ENCODE measurements at places on chromosomes 5 and 9.

DNA sequence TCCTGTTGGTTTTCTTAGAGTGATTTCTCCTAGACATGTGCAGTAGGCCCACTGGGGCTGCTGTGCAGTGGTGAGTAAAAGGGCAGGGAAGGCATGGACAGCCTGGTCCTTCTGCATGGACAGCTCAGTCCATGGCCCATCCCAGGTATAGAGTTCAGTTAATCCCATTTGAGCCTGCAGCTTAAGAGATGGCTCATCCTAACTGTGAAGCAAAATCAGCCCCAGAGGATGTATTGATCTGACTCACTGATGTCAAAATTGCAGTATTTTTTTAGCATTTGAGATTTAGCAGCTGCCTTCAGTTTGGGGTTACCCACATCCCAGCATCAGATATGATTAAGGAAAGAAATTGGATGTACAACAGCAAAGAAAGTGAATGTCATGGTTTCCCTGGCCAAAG is 93.4 kb downstream of the PDE6A start:
- no peak for DNase-seq

DNA sequence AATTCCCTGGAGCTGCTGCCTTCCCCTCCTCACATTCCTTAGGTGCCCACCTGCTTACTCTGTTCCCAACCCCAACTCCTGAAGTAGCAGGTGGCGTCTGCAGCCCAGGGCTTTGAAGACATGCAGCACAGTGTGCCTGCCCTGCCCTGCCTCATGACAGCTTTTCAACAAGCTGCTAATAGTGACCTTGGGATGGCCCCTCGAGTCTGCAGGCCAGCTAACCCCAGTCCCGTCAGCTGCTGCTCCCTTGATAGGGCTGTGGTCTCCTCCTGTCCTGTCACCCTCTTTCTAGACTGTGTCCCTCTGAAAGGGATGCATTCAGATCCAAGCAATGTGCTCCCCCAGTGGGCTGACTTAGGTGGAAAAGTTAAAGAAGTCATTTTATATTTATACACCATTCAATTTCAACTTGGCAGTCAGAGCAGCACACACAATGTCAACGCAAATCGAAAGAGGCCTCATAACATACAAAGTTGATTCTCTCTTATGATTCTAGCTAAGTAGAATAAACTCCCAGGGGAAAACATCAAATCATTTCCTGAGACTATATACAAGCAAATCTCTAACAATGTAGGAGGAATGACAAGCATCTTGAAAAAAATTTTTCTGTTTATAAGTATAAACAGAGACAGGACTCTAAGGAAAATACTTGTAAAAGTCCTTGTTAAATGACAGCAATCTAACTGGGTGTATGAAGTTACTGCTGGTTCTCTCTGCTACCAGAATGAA is 37.9 kb downstream of the ADRB2 start:
- no peak for DNase-seq

DNA sequence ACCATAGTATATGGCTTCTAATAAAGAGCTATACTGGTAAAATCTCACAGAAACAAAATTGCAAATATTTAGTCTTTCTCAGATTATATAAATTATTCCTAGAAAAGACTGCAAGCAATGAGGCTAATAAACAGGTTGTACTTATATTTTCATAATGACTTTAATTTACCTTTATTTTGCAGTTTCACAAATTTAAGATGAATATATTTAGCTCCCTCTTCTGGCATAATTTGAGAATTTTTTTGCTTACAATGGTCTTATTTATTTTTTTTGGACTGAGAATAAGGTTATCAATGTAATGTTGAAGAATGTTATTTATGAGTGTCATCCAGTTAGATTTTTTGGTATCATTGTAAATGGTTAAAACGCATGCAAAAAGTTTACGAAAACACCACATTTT is 56.7 kb downstream of the PIK3R1 start:
- DNase-seq = no peak

GRCh38 chr5:33316773-33317172 is 124.0 kb upstream of the TARS1 start:
- DNase-seq = no peak

GRCh38 chr5:13814301-13814700 is 130.2 kb downstream of the DNAH5 start:
- DNase-seq = no peak

DNA sequence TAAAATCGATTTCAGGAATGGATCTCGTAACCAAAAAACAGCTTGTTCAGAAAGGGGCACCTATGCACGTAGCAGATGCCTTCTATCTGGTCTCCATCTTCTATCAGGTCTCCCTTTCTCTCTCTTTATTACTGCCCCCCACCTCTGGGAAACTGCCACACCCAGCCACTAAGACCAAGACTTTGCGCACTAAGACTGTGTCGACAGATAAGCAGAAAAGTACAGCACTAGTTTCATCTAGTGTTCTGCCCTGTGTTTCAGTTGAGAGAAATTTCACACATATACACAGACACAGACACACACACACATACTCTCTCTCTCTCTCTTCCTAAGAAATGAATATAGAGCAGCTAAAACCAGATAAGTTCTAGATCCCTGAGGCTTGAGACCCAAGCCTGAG is 210.1 kb upstream of the MAP3K1 start:
- no peak for DNase-seq

GRCh38 chr5:152406082-152406481 is 1.0 kb upstream of the NMUR2 start:
- DNase-seq = no peak

GRCh38 chr5:24365406-24365805 is 279.4 kb downstream of the CDH10 start:
- DNase-seq = no peak

GRCh38 chr5:179765400-179765799 is 28.4 kb upstream of the LTC4S start:
- DNase-seq = no peak

GRCh38 chr9:438961-439768 is 224.5 kb downstream of the DOCK8 start:
- DNase-seq = no peak

GRCh38 chr5:13278148-13278547 is 666.3 kb downstream of the DNAH5 start:
- DNase-seq = no peak

- no peak for DNase-seq
These were observed 260.4 kb downstream of the MLLT3 start for GRCh38 chr9:20361656-20362570.

DNA sequence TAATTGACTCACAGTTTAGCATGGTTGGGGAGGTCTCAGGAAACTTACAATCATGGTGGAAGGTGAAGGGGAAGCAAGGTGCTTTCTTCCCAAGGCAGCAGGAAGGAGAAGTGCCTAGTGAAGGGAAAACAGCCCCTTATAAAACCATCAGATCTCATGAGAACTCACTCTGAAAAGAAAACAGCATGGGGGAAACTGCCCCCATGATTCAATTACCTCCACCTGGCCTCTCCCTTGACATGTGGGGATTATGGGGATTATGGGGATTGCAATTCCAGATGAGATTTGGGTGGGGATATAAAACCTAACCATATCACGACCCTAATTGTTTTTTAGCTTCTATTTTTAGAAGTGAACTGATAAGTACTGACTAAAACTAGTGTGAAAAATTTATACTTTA is 1377.5 kb upstream of the DMAC1 start:
- DNase-seq = no peak

DNA sequence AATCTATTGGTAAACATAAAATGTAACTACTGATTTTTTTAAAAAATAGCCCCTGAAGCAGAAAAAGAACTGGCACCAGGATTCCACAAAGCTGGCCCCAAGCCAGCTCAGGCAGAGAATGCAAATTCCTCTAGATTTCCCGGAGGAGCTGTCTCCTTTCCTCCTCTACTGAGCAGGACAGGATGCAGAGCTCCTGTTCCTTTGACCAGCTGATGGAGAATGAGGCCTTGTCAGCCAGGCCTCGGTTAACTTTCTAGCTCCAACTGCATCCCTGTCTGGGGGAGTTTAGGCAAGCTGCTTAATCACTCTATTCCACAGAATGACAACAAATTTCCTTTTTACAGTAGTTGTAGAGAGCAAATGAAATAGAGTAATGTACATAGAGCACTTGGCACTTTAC is 155.5 kb downstream of the GNAQ start:
- DNase-seq = no peak

DNA sequence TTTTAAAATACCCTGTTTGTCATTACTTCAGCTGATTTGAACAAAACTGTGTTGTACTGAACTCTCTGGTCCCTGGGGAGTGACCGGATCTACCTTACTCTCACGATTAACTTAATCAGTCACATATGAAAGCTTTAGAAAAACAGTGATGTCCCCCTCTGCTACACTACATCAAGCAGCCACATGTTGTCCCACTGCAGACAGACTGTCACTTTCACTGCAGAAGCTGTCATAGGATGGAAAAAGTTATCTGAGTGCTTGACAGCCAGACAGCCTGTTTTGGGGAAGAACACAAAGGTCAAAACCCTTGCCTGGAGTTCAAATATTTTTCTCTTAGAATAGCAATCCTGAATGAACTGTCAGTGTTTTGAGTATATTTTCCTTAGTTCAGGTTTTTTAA is 546.4 kb downstream of the DTWD2 start:
- DNase-seq = no peak

All from right lung (tissue), 10 donors.